ENCODE measurements at places on chromosomes 11 and 22.

DNA sequence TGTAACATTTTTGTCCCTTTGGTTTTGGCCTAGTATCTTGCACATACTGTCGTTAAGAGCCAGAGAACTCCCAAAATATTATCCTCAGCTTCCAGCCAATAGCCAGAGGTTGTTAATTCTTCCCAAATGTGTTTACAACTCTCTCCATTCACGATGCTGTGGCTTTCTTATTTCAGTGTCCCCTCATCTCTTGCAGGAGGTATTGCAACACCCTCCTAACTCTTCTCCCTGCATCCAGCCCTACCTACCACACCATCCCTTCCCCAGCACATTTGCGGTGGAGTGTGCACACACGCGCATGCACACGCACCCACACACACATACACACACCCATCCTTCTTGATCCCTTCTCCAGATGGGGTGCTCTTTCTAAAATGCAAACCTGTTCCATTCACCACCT lies 75.6 kb upstream of the LMO2 start:
- no peak for DNase-seq

DNA sequence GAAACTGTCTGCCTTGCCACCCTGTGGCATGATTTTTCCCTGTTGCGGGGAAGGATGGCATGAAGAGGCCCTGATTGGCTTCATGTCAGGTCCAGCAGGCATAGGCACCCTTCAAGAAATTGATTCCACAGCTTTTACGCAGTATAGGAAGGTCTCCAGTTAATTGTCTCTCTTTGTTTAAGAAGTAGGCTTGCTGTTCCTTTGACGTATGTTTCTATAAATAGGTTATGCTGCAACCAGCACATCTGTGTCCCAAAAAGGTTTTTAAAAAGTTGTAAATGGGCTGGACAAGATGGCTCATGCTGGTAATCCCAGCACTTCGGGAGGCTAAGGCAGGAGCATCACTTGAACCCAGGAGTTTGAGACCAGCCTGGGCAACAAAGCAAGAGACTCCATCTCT lies 62.6 kb downstream of the CD6 start:
- DNase-seq = no peak

GRCh38 chr11:118065384-118065783 lies 11.5 kb upstream of the TMPRSS4 start:
- DNase-seq = no peak

- no peak for DNase-seq
Measured at GRCh38 chr22:30572840-30573593, 1.4 kb downstream of the GAL3ST1 start.
